Activated CD4-positive, alpha-beta T cell treated with anti-CD3 and anti-CD28 coated beads for 1 hour (primary cell): ENCODE measurements at places on chromosomes 7 and 10.
A peak's percentile ranks its signal among the peaks of the same experiment; 100 is the strongest.

DNA sequence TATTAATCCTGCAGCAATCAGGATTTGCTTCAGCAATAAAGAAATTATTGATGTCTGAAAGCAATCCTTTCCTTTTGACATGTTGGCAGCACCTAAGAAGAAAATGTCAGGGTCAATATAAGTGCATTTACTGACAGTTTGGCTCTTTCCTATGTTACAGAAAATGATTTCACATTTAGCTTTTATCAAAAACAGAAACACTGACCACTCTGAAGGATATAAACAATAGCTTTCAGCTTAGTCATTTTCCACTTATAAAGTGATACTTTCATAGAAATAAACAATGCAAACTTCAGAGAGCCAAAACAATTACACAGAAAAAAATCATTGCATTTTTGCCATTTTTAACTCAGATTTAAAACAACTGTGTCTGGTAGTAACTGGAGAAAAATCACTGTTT lies 325.6 kb upstream of the KAT6B start:
- DNase-seq: no peak

DNA sequence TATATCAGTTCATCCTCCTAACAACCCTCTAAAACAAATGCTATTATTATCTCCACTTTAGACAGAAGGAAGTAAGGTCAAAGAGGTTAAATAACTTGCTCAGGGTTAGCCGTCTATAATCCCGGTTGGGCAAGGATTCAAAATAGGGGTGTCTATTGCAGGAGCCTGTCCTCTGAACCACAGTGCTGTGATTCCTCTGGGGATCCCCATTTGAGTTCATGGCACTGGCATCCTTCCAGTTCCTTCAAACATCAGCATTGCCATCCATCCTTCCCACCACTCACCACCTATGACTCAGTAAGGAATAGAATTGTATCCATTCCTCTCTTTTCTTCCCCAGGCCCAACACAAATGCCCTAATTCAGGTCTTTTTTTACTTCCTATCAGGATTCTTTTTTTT lies 25.6 kb downstream of the HPS6 start:
- DNase-seq: no peak

- no peak for DNase-seq
Observed at GRCh38 chr10:129541200-129541599, 74.2 kb downstream of the MGMT start.

GRCh38 chr7:96415293-96415940 lies 93.5 kb upstream of the SLC25A13 start:
- DNase-seq: no peak

GRCh38 chr10:31381766-31382316 lies 62.8 kb downstream of the ZEB1 start:
- DNase-seq: no peak

GRCh38 chr7:137936509-137937201 lies 65.2 kb downstream of the CREB3L2 start:
- DNase-seq: no peak

GRCh38 chr7:153413199-153413539 lies 639.0 kb upstream of the DPP6 start:
- no peak for DNase-seq

GRCh38 chr10:14742815-14743214 lies 31.9 kb downstream of the FAM107B start:
- no peak for DNase-seq

DNA sequence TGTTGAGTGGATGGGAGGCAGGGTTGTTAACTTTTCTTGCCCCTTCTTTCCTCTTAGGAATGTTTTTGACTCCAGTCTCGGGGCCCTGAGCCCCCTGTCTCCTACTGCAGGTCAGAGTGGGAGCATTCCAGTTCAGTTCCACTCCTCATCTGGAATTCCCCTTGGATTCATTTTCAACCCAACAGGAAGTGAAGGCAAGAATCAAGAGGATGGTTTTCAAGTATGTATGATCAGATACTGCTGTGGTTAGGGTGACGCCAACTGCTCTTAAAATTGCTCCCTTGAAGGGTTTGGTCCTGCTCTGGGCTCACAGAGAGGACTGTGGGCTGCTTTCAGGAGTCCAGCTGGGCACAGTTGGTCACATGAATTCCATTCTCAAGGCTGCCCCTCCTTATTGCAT lies 22.0 kb downstream of the VWA2 start:
- no peak for DNase-seq

GRCh38 chr7:77691892-77692491 lies 4.3 kb upstream of the RSBN1L start:
- DNase-seq: no peak

DNA sequence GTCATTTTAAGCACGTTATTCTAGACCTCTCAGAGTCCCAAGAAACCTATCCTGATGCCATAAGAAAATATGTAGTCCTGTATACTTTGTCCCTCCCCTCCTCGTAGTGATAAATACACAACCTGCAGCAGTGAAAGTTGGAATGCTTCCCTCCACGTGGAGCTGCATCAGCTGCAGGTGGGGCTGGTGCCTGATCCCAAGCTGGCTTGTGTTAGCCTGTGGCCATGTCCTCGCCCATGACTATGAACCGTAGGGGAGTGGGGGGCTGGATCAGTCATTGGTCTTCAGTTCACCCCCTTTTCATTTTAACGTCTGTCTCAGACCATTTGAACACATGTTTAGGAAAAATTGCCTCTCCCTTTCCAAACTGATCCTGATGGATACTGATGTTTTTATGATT lies 171.4 kb upstream of the HABP2 start:
- DNase-seq: no peak

DNA sequence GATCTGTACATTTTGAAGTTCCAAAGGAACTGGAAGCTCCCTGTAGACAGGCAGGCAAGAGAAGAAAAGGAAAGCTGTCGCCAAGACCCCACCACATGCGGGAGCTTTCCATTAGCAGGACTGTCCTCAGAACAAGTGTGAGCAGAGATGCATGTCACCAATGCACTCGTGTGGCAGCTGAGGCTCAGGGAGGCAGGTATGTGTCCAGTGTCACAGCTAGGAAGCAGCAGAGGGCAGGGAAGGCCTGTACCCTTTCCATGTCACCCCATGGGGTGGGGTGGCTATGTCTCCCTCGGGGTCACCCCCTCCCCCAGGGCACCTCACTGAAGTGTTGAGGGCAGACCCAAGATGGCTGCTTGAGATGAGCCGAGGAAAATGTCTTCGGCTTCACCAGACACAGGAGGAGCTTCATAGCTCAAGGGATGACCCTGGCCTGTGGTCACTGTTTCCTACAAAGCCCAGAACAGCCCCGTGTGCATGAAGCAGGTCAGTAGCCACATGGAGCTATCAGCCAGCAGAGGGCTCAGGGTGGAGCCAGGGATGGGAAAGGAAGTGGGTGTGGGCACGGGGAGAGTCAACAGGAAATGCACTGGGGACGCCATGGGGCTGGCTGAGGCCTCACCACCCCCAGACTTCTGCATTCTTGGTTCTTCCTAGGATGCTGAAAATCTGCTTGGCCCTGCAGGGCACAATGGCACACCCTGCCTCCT lies 96.6 kb downstream of the FAM53B start:
- peak; percentile 49 for DNase-seq
